ENCODE measurements at places on chromosomes 6 and 20.
A peak's percentile ranks its signal among the peaks of the same experiment; 100 is the strongest.

DNA sequence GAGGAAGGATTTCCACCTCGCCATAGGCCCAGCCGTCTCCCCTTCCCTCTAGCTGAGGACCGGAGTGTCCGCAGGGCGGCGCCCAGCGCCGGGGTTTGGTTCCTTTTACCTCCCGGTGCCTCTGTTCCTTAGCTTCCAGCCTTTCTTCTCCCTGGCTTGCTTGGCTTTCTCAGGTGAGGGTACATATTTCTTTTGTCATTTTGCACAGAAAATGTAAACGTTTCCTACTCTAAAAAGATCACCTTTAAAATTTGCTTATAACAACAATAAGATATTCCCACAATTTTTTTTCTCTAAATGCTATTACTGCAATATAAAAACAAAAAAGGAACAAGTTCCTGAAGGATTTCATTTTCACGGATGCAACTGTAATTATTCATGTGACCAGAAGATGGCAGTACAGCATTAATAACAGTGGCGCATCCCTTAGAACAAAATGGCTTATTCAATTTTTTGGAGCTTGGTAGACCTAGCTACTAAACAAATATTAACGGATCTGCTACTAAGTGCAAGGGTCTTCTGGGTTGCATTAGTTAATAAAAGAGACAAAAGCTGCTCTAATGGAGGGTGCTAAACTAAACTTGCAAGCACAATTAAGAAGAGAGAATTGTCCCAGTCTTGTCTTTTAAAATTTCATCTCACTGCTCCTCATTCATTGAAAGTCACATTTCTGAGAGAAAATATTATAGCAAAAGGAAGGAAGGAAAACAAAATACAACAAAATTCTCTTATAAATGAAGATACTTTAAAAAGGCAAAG, 172.9 kb downstream of the ADGRG6 start:
- DNase-seq = peak; percentile 36

DNA sequence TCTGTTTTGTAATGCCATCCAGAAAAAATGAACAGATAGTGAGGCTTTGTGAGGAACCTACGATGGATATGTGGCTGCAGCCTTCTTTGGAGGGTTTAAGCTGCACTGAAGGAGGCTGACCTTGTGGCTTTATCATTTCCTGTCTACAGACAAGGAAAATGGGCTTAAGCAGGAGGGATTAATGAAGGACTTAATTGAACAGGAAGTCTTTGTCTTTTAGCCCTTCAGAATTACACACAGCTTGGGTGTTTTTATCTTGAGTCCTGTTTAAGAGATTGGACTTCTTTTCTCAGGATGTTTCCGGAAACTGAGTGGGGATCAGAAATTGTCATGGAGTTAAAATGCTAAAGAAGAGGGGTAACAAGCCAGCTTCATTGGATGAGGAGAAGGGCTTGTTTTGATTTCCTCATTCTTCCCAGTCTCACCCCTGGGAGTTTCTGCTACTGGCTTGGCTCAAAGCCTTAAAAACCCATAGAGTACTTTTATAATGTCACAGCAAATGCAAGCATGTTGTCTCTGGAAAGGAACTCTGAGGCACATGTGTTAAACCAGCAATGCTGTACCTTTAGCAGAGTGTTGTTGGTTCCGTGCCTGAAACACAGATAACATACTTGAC, 193.6 kb downstream of the JARID2 start:
- DNase-seq = no peak

- DNase-seq = no peak
Measured at GRCh38 chr20:47857187-47857568, 71.9 kb upstream of the SULF2 start.

DNA sequence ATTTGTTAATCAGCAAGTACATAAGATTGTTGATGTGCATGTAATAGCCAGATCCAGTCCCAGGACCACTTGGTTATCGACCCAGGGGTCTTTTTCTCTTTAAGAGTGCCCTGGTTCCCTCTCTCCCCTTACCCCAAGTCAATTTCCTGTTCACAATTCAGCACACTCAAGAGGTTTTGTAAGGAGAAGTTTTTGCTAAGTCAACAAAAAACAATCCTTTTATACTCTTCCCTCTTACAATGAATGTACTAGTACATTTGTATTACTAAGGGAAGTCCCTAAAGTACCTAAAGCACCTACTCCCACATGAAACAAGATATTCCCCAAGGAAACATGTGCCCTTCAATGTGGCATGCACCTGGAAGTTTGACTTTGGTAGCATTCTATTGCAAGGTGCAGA, 1.6 kb upstream of the NT5DC1 start:
- DNase-seq = no peak

DNA sequence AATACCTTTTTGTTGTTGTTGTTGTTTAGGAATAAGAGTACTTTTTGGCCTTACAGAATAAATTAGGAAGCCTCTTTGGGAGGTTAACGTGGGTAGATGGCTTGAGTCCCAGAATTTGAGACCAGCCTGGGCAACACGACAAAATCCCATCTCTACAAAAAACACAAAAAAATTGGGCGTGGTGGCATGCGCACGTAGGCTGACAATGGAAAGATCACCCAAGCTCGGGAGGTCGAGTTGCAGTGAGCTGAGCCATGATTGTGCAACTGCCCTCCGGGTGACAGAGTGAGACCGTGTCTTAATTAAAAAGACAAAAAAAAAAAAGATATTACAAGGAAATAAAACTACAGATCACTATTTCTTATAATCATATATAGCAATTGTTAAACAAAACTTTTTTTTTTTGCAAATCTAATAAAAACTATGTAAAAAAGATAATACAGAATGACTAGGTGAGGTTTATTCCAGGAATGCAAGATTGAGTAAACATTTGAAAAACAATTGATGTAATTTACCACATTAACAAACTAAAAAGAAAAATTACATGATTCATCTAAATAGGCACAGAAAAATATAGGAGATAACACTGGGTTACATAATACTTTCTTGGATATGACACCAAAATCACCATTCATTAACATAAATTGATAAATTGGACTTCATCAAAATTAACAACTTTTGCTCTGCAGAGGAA, 43.6 kb upstream of the ASCC3 start:
- no peak for DNase-seq

DNA sequence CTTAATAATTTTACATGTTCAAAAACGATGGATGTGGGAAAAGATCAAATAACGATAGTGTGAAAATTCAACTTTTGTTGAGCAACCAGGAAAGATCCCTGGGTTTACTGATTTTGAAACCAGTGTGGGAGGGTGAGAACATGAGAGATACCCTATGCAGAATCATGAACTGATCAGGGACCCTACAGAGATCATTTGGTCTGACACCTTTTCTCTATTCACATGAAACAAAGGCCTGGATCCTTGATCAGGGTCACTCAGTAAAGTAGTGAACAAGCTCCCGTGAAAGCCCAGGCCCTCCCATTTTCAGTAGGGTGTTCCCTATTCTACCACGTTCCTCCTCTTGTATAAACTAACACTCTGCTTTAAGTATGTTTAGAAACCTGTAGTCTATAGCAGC, 60.5 kb upstream of the DUSP22 start:
- no peak for DNase-seq

DNA sequence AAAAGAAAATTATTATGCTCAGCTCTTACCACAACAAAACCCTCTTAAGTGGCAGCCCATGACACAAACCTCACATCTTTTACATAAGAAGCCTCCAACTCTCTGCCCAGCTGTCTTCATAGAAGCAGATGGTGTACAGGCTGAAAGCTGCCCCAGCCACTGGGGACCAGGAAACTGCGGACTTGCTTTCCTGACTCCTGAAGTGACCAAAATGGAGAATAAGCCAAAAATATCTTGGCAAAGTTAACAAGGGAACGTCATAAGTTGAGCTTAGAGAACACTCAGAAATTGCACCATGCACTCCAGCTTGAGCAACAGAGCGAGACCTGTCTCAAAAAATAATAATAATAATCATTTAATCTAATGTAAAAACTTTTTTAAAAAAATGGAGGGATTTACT, 160.3 kb upstream of the CDYL start:
- DNase-seq = no peak

- DNase-seq = peak; percentile 68
Measured at GRCh38 chr6:134178161-134179044, 126.0 kb upstream of the SLC2A12 start.

GRCh38 chr6:155861821-155862220, 406.2 kb upstream of the NOX3 start:
- DNase-seq = no peak

- DNase-seq = no peak
Measured at GRCh38 chr20:46134716-46135115, 16.6 kb downstream of the CD40 start.

GRCh38 chr6:154937306-154938220, 57.6 kb upstream of the TIAM2 start:
- DNase-seq = no peak

- DNase-seq = no peak
Measured at GRCh38 chr20:51437182-51437924, 105.2 kb downstream of the NFATC2 start.

DNA sequence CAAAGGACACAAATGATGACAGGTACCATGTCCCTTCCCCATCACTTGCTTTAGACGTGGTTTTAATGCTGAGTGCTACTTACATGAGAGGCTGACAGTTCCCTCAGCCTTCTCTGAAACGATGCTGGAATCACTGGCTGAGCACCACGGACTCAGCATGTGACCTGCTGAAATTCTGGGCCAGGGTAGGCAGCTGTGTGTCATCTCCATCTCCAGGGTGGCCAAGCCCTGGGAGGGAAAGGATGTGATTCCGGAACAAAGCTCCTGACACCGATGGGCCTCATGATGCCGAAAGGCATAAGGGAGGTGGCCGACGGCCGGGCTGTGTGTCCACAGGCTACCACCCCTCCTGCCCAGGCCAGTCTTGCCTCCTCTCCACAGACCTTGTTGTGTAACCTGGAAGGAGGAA, 184.3 kb upstream of the CST7 start:
- DNase-seq = no peak

- DNase-seq = no peak
Measured at GRCh38 chr6:14428269-14428668, 310.7 kb downstream of the CD83 start.

DNA sequence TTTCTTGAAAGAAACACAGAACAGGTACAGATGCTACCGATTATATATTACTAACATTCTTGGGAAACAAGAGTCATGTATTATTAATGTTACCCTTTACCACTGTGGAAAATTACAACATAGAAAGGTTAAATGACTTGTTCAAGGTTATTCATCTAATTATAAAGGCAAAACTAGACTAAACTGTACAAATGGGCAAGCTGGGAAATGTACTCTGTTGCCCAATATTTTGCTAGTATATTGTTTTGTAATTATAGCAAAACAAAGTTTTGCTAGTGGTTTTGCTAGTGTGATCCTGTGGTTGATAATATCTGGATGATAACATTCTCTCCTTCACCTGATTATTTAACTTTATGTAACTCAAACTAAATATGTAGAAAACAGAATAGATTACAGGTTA, 96.5 kb downstream of the TINAG start:
- no peak for DNase-seq

DNA sequence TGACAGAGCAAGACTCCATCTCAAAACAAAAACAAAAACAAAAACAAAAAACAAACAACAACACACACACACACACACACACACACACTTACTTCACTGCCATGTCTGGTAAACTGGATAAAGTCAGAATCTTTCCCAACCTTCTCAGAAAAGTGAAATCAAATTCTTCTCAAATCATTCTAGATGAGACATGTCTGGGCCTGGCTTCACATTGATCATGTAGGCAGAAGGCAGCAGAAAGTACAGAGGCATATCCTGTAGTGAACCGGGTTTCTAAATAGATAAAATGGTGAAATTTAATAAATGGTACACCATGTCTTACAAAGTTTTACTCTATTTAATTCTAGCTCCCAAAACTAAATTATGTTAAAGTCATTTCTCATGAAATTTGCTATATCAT, 14.9 kb upstream of the MRS2 start:
- no peak for DNase-seq

DNA sequence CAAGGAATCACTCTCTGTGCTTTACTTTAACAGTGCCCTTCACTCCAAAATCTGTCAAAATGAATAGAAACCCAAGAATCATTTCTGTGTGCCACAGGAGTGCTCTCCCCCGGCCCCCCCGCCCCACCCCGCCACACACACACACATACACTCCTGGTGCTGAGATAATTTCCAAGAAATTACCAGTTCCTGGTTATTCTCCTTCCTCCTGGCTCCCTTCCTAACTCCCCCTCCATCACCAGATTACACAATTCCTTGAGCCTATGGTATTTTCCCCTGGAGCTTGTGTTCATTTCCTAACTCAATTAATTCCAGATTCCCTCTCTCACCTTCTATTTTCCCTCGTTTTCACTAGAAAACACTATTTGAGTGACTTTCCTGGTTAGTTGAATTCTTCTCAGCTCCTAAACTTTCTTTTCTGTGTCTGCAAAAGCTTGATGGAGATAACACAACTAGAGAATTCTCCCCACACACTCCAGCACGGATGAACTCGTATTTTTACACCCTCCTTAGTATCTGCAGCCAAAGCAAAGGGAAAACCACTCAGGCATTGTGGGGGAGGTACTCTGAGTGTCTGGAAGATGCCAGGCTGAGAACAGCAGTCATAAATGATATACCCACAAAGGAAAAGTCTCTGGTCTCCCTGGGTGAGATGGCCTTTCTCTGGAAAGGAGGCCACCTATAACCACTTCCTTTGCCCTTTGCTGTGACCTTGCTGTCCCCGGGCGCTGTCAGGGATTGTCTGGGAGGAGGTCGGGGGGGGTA, 1.9 kb upstream of the SLC24A3 start:
- no peak for DNase-seq

DNA sequence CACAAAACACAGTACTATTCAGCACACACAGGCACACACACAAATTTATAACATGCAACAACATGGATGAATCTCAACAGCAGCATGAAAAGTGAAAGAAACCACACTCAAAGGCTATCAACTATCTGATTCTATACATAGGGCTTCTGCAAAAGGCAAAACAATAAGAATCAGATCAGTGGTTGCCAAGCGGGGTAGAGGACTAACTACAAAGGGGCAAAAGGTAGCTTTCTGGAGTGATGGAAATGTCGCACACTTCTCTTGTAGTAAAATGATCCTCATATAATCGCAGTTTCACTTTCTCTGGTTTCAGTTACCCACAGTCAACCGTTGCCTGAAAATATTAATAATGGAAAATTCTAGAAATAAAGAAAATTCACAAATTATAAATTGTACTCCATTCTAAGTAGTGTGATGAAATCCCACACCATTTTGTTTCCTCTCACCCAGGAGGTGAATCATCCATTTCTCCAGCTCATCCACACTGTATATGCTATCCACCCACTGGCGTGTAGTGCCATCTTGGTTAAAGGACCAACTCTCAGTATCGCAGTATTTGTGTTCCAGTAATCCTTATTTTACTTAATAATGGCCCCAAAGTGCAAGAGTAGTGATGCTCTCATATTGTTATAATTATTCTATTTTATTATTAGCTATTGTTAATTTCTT, 12.8 kb upstream of the PLN start:
- no peak for DNase-seq

- DNase-seq = no peak
Measured at GRCh38 chr6:151948002-151948743, 140.7 kb downstream of the ESR1 start.

DNA sequence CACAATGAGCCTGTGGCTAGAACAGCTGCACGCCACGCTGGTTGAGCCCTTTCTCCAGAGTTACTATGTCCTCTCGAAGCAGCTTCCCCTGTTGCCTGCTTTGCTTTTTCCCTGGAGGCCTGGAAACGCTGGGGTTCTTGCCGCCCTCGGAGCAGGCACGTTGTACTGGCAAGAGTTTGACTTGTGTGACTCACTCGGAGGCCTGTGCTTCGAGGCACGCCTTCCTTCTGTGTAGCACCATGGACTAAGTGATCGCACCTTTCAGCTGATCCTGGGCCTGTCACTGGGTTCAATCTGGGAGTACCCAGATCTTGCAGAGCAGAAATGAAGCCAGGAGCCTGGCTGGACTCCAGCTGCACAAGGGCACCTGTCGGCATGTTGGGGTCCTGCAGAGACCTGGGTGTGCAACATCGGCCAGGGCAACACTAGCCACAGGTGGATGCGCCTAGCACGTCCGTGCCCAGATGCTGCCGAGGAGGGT, 5.2 kb downstream of the INSM1 start:
- no peak for DNase-seq
